Stimulated activated CD8-positive, alpha-beta memory T cell treated with anti-CD3 and anti-CD28 coated beads, Interleukin-7, amount 100 ng/mL, for 4 hours (primary cell): ENCODE measurements at places on chromosomes 3 and 15.

- DNase-seq: no peak
These were observed 422.2 kb downstream of the ZNF385D start for GRCh38 chr3:21328711-21329390.

DNA sequence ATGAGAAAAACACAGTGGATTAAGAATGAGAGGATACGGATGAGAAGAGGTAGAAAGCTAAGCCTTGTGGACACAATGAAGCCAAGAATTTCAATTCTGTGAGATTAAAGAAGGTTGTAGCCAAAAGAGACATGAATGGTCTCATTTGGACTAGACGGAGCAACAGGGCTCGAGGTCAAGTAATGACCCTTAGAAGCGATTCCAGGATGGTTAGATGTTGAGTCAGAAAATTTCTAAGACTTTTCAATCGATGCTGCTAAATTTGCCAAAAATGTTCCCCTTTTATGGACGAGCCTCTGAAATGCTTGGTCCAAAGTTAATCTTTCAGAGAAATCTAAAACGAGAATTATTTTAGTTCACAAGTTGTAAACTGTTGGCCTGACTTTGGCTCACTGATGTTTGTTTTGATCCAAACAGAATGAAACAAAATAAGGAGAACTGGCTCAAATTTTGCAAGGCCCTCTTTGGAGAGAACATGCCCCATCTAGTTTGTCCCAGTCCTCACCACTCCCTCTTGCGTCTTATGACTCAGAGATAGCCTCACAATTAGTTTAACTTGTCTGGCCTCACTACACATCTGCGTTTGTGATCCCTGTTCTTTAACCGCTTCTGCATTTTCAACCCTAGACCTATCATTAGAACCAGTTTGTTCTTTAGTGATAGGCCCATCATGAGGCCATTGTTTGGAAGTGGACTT lies 235.5 kb downstream of the PDZRN3 start:
- no peak for DNase-seq

DNA sequence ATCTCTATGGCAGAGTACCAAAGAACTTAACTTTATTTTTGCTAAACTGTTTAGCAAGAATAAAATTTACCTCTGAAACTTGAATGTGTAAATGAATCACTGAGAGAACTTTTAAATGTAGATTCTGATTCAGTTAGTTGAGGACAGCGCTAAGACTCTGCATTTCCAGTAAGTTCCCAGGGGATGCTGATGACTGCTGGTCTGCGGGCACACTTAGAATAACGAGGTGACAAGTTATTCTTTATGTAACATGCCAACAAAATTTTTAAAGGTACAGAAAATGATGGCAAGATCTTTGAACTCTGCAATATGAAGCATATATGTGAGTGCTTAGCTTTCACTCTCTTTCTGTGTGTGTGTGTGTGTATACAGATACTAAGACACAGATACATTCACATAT lies 56.4 kb downstream of the TGFBR2 start:
- no peak for DNase-seq

- no peak for DNase-seq
These were observed 13.4 kb downstream of the CFAP100 start for GRCh38 chr3:126408099-126408498.
